ENCODE measurements at places on chromosomes 2 and 18.
A peak's percentile ranks its signal among the peaks of the same experiment; 100 is the strongest.

DNA sequence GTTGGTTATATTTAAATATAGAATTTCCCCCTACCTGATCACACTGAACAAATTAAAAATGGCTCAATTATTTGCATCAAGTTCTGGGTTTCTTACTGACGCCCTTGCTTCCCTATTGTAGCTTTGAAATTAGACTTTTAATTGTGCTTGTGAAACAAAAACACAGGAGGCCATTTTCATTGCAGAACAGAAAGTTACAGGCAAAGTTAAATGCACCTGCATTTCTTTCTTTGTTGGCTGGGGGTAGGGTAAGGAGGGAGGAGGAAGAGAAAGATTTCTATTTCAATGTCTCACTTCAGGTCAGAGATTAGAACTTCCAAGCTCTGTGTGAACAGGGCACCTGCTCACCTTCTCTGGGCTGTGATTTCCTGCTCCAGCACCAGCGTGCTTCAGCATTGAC is 199.6 kb downstream of the BCL11A start:
- no peak for DNase-seq

DNA sequence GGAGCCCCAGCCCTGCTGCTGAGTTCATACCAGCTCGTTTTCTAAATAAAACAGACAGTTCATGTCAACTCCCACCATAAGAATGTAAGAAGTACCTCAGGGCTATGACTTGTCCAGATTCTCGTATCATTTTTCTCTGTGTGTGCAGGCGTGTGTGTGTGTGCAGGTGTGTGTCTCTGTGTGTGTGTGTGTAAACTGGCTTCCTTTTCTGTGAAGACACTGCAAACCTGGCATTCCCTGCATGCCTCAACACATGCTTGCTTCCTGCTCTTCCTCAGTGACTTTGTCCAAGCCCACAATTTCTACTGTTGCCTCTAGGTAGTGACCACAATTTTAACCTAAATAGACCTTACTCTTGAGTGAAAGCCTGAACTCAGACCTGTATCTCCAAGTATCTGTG is 879.0 kb downstream of the SLC4A3 start:
- DNase-seq = no peak

GRCh38 chr18:28132084-28132483 is 44.8 kb downstream of the CDH2 start:
- DNase-seq = peak; percentile 84

GRCh38 chr18:69998523-69998987 is 50.9 kb upstream of the CD226 start:
- DNase-seq = no peak

DNA sequence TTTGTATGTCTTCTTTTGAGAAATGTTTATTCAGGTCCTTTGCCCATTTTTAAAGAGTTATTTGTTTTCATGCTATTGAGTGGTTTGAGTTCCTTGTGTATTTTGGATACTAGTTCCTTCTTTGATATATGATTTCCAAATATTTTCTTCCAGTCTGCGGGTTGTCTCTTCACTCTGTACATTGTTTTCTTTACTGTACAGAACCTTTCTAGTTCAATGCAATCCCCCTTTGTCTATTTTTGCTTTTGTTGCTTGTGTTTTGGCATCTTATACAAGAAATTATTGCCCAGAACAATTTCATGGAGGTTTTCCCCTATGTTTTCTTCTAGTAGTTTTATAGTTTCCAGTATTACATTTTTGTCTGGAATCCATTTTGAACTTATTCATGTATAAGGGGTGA is 62.5 kb upstream of the ACVR1C start:
- no peak for DNase-seq
